Astrocyte (in vitro differentiated cells and primary cell): ENCODE measurements at places on chromosomes 7 and 10.

DNA sequence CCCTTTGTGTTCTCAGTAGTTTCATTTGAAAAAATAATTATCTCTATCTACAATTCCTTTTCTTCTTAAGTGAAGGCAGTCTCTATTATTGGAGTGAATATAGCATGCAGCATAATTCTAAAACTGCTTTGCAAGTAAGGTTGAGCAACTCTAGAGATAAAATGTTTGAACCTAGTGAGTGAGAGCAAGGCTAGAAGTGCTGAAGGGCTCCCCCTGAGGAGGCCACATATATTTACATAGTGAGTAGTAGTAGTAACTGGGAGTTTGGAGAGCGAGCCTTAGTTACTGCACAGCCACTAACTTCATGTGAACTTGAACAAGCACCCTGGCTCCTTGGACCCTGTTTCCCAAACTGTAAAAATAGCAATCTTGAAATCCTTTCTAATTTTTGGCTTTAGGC lies 141.5 kb upstream of the DKK1 start:
- DNase-seq: no peak

DNA sequence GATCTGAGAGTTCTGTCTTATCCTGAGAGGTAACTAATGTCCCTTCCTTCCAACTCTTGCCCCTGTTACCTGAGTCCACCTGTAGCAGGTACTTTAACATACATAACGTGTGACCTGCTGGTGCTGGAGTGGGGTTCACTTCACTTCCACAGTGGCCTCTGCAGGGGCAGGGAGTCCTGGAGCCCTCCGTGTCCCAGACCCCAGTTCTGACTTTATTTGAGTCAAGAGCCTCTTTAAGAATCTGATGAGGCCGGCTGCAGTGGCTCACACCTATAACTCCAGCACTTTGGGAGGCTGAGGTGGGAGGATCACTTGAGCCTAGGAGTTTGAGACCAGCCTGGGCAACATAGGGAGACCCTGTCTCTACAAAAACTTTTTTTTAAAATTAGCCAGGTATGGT lies 117.0 kb upstream of the RET start:
- no peak for DNase-seq

- no peak for DNase-seq
Measured at GRCh38 chr7:106818736-106819135, 46.3 kb upstream of the PIK3CG start.

DNA sequence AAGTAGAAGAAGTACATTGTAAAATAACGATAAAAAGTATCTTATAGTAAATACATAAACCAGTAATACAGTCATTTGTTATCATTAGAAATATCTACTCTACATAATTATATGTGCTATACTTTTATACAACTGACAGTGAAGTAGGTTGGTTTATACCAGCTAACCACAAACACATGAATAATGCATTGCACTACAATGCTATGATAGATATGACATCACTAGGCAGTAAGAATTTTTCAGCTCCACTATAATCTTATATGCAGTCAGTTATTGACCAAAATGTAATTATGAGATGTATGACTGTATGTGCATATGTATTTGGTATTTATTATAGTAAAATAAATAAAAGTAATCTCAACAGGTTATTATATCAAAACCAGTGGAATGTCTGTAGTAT lies 23.4 kb upstream of the SGCE start:
- peak; percentile 20 for DNase-seq

DNA sequence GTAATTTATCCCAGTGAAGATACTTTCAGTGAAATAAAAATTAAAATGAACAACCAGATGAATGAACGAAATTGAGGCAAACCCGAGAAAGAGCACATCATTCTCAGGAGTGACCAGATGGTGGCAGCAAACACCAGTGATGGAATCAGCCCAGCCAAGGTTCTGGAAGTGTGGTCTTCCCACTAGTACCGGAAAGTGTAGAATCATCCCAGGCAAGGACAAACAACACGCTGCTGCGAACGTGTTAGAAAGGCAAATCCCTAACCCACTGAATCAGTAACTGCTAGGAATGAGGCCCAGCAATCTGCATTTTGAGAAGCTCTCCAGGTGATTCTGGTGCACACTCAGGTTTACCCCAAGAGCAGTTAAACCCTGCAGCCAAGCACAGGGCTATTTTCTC lies 15.5 kb upstream of the SLC18A3 start:
- peak; percentile 43 for DNase-seq

DNA sequence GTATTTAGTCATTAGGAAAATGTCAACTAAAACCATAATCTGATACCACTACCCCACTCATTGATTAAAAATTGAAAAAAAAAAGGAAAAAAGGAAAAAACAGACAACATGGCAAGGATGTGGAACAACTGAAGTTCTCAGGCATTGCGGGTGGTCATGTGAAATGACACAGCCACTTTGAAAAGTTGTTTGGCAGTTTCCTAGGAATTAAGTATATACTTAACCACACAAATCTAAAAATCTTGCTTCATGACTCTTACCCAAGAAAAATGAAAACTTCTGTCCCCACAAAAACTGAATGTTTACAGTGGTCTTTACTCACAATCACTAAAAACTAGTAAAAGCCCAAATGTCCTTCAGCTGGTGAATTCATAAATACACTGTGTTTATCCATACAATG lies 254.5 kb downstream of the AHR start:
- peak; percentile 43 for DNase-seq
